ENCODE measurements at places on chromosomes 5 and 9.

GRCh38 chr9:93895535-93895934 lies 59.6 kb downstream of the BARX1 start:
- no peak for DNase-seq

GRCh38 chr9:93262537-93263310 lies 78.8 kb downstream of the WNK2 start:
- DNase-seq, result no peak

GRCh38 chr5:7540736-7541485 lies 145.0 kb downstream of the ADCY2 start:
- no peak for DNase-seq

GRCh38 chr5:115558388-115558956 lies 13.9 kb upstream of the FEM1C start:
- no peak for DNase-seq

GRCh38 chr5:5363045-5363444 lies 59.4 kb upstream of the ICE1 start:
- DNase-seq, result no peak

DNA sequence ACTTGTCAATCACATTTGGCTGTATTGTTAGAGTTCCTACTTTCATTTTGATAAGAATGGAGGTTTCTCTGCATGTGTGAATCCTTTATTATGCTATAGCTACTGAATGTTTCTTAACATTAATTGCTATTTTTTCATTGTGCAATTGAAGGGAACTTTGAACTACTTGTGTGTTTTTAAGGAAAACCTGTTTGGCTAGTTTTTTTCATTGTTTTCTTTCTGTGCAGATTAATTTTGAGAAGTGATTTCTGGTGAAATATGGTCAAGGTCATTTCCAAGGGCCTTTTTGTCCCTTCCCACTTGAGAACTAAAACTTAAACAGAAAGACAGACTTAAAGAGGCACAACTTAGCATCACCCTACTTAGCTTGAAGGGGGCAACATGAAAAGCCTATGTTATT lies 1309.2 kb upstream of the WWC1 start:
- DNase-seq, result no peak

DNA sequence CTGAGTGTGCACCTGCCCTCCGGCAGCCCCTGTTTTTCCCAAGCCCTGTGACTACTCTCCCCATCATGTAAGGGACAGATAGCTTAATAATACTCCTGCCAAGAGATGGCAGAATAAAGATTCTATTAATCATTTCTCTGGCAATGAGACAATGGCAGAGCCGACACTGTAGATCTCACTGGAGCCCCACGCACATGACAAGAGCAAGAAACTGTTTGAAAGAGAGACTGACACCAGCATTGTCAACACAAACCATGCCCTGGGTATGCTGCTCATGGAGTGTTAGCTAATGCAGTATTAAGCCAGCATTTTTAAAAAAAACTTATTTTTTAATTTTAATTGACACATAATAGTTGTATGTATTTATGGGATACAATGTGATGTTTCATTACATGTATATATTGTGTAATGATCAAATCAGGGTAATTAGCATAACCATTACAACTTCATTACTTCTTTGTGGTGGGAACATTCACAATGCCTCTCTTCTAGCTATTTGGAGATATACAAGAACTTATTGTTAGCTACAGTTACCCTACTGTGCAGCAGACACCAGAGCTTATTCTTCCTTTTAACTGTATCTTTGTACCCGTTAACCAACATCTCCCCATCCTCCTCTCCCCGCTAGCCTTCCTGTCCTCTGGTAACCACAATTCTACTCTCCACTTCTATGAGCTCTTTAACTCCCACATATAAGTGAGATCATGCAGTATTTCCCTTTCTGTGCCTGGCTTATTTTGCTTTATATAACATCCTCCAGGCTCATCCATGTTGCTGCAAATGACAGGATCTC lies 31.5 kb upstream of the SEMA4D start:
- DNase-seq, result no peak

GRCh38 chr5:95440825-95441224 lies 49.7 kb downstream of the FAM81B start:
- no peak for DNase-seq

DNA sequence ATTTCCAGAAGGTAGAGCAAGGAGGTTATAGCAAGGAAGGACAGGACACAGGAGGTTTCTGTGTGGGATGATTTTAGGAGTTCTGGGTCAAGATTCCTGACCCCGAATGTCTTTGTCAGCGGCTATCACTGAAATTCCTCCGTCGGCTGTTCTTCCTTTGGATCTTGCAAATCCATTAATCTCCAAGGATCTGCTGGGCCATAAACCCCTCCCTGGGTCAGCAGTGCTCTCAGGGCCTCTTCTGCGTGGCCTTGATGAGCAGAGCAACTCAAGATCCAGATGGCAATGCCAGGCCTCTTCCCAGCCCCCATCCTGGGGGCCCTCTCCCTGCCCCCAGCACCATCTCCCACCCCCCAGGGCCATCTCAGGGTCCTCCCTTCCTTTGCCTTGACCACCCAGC lies 16.3 kb upstream of the COL27A1 start:
- DNase-seq, result no peak

DNA sequence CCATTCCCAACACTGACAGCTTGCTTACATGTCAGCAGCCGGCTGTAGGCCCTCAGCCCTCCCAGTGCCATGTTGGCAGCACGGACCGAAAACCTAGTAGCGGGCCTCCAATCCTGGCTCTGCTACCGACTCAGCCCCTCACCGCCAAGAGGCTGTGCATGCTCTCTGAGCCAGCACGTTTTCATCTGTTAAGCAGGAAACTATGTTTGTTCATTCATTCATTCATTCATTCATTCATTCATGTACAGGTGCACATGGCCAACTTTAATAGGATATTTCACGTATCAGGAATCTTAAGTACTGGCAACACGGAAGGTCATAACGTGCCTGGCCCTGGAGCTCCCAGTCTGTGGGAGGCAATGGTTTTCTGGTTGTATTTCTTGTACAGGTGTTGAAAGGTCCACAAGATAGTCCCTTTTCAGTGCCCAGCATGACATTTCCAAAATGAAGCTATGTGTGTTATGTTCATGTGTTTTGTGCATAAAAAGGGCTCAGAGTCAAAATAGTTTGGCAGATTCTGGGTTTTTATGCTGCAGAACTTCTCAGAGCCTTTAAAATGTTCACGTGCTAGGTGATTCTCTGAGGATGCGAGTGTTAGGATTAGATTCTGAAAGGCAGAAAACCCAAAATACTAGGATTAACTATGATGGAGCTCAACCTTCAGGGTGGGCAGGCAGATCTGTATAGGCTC lies 17.7 kb downstream of the SUSD3 start:
- DNase-seq, result no peak

DNA sequence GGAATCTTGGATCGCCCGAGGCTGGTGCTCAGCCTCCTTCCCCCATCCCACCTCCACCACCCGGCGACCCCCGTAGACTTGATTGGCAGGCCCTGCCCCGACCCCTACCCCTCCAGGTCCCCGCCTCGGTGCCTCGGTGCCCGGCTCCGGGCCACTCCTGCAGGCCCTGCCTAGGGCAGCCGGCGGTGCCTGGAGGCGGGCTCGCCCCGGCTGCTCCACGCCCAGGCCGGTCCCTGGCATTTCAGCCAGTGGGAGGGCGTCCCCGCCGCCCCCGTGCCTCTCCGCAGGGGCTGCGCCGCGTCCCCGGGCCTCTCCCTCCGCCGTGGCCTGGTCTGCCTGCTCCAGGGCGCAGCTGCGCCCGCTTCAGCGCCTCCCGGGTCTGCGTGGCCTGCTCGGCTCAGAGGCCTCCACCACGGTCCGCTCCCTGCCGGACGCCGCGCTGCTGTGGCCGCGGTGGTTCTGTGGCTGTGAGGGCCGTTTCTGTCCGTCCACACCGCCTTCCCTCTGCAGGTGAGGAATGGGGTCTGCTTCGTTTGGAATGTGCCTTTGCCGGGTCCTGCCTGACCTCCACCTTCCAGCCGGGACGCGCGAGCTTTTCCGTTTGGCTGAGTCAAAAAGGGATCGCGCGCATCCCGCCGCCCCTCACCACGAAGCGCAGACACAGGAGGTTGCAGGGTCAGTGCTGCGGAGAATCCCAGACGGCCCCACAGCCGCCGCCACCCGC lies 48.3 kb upstream of the IRX4 start:
- no peak for DNase-seq

GRCh38 chr5:64854855-64855254 lies 86.1 kb downstream of the CWC27 start:
- no peak for DNase-seq

DNA sequence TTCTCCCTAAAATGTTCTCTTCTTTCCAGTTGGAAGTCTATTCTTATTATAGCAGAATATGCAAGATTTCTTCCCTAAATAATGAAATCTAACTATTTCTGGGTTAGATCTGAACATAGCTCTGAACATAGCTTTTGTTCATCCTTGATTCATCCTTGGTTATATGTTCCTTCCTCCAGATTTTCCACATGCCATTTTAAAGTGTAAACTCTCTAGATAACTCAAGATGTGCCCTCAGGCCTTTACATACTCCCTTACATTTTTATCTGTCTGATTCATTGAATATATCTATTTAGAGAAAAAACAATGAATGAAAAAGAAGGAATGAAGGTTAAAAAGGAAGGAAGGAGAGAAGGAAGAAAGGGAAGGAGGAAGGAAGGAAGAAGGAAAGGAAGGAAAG lies 100.9 kb downstream of the FBXO38 start:
- DNase-seq, result no peak

GRCh38 chr5:145056800-145057199 lies 778.3 kb downstream of the PRELID2 start:
- no peak for DNase-seq

GRCh38 chr5:159915904-159916840 lies at the start of gene ADRA1B:
Gene ADRA1B, plus strand, starts transcription at chr5:159916482. Its CDS starts 424 bp downstream, at chr5:159916906.
- DNase-seq, result no peak

Measured in activated CD8-positive, alpha-beta memory T cell treated with anti-CD3 and anti-CD28 coated beads for 1 hour (primary cell).